ENCODE measurements at places on chromosomes 5 and 9.

DNA sequence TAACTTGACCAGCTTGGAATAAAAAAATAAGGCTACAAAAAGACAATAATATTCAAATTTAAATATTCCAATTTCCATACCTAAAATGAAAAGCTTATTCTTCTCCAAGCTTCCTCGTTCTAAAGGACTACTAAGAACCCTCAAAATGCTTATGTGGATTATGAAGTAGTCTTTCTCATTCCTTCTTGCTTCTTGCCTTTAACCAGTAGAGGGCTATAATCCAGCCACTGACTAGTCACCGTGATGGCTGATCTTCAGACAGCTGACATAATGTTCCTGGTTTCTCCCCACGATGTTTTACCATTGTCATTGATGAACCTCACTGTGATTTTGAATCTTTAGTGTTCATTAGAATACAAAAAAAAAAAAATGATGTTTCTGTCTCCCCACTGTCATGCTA, 515.3 kb downstream of the TLE1 start:
- DNase-seq = no peak

DNA sequence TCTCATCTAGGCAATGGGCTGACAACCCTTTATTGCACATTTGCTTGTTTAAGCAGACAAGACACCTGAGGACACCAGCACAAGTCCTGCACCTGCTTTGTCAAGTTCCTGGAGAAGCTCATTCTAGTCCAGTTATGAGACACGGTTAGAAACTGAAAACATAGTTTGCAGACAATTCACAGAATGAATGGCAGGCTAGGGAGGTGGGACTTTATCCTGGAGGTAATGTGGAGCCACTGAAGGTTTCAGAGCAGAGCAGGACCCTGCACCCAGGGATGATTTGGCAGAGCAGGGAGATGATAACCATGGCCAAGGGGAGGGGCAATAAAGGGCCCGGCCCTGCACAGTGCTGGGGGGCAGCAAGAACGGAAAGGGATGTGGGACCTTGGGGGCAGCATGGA, 50.7 kb upstream of the SLC25A51 start:
- no peak for DNase-seq

- DNase-seq = no peak
Observed at GRCh38 chr5:43627028-43627427, 24.0 kb downstream of the NNT start.

GRCh38 chr5:133309166-133309795, 257.5 kb downstream of the HSPA4 start:
- no peak for DNase-seq

DNA sequence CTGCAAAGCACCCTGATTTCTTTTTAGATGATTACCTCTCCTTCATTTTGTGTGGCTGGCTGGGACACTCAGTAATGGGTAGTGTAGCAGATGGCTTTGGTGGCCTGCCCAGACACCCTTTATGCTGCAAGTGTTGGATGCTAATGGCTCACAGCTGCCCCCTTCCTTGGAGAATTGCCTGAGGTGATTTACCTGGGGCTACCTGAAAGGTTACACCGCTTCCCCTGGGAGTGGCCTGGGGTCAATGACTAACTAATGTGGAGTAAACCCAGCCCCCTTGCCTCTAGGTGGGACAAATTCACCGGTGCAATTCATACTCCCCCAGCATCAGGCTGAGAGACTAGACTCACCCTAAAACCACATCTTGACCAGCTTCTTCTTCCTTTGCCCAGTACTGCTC, 23.5 kb upstream of the HAND1 start:
- no peak for DNase-seq

DNA sequence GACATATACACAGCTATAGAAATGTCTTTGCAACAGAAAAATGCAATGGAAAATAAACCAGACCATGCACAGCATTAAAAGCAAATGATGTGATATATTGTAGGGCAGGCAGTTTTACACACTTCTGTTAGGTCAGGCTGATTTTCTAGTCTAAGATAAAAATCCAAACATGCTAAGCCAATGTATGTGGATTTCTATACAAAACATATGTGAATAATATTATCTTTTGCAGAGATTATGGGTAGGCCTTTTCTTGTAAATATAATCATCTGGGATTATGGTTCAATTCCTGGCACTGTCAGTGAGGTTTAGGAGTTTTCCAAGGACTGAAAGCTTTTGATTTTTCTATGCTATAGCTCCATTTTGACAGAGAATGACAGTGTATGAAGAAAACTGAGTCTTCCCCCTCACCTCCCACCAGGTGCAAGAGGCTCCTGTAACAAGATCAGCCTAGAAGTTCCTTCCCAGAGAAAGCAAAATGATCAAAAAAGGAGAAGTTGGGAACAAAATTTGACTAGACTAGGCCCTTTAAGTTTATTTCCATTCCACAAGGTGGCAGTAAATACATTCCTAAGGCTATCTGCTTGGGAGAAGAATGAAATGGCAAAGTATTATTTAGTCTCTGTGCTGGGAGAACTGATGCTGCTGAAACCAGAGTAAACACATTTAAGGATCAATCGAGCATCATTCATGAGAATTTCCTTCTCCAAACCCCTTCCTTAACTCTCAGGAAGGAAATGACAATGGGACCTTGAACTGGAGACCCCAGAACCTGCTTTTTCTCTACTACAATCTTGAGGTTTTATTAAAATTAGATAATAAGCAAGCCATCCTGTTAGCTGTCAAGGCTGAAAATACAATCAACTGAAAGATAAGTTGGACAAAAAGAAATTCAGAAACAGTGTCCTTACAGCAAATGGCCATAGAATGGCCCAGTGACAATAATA, 133.0 kb upstream of the TUT7 start:
- DNase-seq = no peak

GRCh38 chr5:130000460-130000859, 96.2 kb downstream of the CHSY3 start:
- DNase-seq = no peak

DNA sequence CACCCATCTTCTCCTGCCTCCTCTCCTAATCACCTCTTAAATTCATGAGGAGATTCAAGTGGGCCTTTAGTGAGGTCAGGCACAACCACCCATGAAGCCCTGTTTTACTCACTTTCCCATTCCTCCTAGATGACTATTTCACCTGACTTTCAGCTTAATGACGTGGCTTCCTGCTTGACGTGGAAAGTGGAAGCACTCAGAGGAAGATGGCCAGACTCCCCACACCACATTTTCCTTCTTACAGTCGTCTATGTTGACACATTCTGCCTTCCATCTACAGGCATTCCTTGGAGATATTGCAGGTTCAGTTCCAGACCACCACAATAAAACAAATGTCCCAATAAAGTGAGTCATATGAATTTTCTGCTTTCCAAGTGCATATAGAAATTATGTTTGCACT, 146.4 kb upstream of the TAS2R1 start:
- no peak for DNase-seq

DNA sequence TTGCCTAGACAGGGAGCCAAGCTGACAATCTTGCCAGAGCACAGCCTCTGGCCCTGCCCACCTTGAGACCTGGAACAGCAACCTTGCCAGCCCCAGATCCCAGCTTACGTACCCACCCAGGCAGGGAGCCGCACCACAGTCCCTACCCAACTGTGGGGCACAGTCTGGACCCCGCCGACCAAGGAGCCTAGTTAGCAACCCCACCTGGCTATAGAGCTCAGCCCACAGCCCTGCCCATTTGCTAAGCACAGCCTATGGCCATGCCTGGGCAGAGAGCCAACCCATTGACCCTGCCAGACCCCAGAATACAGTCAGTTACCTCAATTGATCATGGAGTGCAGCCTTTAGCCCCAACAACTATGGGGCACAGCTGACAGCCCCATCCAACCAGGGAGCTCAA, 97.9 kb upstream of the SH3GL2 start:
- DNase-seq = no peak

DNA sequence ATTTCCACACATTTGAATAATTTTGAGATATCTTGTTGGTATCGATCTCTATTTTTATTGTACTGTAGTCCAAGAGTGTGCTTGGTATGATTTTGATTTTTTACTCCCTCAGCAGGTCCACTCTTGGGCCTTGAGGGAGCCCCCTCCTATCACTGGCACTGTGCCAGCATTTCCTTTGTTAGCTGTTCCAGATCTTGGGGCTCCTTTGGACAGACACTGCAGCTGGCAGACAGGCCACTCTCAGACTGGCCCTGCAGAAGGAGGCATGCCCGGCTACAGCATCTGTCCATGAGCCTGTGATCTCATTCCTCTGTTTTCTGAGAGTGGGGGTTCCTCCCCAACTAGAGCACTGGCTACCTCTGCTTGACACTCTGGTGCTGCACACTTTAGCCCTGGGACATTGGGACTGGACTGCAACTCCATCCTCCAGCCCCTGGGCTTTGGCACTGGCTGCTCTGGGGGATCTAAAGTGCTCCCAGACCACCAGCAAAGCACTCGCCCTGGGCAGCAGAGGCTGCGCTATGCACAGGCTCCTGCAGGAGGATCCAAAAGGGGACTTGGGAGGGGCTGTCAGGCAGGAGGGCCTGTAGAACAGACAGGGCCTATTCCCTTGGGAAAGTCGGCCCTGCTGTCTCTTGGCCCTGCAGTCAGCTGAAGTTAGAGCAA, 271.3 kb upstream of the DMAC1 start:
- no peak for DNase-seq

DNA sequence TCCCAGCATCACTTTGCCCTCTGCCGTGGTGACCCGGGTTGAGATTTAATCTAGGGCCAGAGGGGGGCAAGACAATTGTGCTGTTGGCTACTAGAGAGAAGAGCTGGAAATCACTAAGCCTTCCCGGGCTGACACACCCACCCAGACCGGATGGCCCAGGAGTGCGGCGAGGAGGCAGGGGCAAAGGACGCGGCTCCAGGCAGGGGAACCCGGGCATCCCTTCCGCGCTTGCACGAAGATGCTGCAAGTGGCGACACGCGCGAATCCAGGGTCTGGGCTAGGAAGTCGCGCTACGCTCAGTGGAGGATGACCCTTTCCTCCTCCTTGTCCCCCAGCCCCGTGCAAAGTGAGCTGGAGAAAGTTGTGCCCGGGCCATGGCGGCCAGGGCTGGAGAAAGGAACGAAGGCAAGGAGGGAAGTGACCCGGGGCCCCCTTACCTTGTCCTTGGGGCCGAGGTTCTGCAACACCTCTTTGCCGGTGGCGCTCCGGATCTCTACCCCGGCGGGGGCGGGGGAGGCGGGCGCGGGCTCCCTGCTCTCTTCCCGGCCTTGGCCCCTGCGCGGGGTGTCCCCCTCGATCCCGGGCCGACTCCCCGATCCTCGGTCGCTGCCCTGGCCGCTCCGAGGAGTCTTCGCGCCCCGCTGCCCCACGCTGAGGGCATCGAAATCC, 693 bp downstream of the DPYSL3 start:
- no peak for DNase-seq

DNA sequence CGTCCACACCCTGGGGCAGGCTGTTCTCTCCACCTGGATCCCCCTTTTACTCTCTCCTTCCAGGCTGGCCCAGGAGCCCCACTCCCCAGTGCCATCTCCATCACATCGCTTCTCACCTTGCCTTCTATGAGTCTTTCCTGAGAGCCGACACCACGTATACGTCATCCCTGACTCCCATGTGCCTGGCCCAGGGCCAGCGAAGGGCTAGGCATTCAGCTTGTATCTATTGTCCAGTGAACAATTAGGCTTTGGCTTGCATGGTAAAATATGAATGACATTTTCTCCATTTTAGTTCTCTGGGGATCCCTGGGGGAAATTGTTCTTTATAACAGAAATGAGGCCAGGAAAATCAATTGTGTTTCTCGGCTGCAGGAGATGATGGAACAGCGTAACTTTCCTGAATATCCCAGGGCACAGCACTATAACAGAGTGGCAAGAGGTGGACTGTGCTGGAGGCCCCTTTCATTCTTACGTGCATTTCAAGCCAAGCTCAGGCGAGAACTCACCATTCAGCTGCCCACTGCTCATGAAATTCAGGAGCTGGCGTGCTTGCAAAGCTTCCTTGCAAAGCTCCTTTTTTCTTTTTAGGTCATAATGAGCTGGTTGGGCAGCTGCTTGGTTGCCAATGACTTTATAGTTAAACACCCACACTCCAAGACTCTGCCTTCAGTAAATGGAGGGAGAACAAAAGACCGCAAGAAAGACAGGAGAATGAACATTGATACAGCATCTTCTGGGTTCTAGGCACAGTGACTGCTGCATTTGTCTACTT, 37.7 kb downstream of the NSG2 start:
- no peak for DNase-seq

- no peak for DNase-seq
Observed at GRCh38 chr5:107937204-107937603, 266.5 kb upstream of the EFNA5 start.

DNA sequence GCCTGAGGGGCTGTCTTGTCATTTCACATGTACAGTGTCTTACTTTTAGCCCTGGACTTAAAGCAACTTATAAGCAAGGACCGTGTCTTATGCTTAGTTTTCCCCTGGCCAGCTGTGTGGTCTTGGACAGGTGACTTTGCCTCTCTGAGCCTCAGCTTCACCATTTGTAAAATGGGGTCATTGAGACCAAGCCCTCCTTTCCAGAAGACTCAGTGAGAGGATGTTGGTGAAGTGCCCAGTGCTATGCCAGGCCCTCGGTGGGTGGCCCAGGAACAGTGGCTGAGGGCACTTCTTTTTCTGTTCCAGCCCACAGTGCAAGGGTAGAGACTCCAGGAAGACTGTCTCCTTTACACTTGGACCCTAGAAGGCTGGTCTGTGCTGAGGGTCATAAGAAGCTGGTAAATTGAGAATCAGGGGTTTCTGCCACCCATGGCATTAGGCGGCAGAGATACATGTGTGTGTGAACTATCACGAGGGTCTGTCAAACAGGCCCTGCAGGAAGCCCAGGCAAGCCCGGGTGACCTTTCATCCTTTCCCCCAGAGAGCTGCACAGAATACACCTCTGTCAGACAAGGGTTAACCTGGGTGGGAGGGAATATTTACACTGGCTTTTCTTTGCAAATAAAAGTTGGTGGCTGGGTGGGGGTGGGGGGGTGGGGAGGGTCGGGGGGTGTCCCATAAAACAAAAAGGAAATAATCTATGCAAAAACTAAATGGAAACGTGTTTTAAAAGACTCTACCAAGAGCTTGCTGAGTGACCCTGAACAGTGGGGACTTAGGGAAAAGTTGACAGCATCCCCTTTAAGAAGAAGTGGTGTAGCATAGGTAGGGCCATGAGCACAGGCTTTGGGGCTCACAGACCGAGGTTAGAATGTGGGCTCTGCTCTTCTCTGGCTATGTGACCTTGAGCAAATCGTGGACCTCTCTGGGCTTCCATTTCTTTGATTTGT, 20.4 kb upstream of the KIF12 start:
- no peak for DNase-seq

DNA sequence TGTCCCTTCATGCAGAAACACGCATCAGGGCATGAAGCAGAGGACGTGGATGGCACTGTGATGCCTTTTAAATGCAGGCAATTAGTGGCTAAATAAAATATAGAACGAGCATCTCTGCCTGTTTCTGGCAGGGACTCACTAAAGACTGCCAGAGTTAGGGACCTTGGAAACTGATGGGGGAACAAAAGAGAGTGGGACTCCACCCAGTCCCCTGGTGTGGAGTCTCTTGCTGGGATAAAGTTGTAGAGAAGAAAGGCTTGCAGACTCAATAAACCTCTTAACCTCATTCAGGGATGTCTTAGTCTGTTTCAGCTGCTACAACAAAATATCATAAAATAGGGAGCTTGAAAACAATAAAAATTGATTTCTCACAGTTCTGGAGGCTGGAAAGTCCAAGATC, 87.6 kb upstream of the ARAP3 start:
- DNase-seq = no peak

GRCh38 chr9:105954517-105954916, 260.2 kb downstream of the TMEM38B start:
- DNase-seq = no peak
